Dorsolateral prefrontal cortex (tissue), 122 donors: ENCODE measurements at places on chromosomes 5 and 9.

- DNase-seq: no peak
These were observed 1005.8 kb downstream of the CDH12 start for GRCh38 chr5:21847300-21847699.

- DNase-seq: no peak
These were observed 711.0 kb upstream of the CTNND2 start for GRCh38 chr5:12615141-12615820.

DNA sequence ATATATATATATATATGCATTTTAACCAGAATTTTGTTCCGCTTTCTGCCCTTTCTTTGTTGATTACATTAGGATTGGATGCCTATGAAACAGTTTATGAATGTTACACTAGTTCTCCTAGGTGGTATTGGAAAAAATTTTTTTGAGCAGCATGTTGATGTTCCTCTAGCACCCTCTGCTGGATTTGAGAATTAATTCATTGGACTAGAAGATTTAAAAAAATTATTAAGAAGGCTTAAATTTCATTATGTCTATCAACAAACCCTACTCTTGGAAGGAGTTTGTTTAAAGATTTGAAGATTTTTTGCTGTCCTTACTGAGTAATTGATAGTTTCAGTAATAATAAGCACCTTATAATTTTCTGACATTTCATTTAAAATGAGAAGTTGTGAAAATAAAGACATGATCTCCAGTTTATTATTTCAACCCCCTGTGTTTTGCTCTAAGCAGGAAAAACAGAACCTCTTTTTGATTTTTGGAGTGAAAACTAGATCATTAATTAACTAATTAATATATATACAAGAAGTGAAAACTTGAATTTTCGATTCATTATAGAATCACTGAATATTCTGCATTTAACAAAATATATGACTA lies 89.6 kb downstream of the CCDC171 start:
- DNase-seq: no peak

- no peak for DNase-seq
These were observed 135.6 kb downstream of the NTRK2 start for GRCh38 chr9:84804951-84805694.

- no peak for DNase-seq
These were observed 209.0 kb downstream of the TTLL11 start for GRCh38 chr9:121884057-121884541.

DNA sequence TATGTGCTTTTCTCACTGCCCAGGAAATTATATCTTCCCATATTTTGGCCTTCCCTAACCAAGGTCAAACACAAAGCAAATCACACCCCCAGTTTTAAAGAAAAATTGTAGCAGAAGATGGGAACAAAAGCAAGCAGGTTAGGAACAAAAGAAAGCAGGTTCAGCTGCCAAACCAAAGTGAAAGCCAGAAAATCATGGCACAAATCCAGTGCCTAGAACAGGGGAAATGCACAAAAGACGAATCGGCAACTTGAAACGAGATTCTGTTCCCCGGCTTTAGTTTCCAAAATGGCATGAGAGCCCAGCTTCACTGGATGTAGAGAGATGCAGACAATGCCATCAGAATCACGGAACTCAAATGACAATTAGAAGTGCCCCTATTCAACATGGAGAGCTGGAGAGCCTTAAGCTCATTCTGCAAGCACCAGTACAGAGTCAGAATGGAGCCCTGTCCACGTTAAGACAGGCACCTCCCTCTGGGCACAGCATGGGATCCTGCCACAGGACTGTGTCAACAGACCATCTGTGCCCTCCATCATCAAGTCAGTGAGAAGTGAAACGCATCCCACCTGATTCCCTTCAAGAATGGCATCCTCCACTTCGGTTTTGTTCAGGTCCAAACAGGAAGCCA lies 13.8 kb downstream of the DNAH5 start:
- DNase-seq: no peak

DNA sequence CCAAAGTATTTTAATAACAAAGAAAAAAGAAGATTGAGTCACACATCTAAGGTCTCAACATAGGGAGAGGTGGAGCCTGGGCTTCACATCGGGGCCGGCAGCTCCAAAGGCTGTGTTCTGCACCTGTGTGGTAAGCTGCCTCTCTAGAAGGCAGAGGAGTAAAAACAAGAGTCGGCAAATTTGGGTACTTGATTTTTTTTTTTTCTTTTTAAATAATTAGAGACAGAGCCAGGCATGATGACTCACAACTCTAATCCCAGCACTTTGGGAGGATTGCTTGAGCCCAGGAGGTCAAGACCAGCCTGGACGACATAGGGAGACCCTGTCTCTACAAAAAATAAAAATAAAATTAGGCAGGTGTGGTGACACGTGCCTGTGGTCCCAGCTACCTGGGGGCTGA lies 4.7 kb downstream of the URM1 start:
- no peak for DNase-seq

DNA sequence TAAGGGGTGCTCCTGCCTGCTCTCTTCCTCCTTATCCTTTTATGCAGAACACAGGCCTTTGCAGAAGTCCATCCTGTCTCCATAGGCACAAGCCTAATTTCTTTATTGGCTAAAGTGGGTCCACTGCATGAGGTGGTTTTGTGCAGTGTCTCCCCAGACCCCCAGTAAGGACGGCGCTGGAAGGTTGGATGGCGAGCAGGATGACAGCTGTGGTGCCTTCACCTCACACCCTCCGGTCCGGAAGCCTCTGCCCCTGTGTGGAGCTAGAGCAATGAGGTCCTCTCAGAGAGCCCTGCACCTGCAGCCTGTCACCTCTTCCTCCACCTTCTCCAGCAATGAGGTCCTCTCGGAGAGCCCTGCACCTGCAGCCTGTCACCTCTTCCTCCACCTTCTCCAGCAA lies 393.7 kb upstream of the IRX1 start:
- DNase-seq: no peak

DNA sequence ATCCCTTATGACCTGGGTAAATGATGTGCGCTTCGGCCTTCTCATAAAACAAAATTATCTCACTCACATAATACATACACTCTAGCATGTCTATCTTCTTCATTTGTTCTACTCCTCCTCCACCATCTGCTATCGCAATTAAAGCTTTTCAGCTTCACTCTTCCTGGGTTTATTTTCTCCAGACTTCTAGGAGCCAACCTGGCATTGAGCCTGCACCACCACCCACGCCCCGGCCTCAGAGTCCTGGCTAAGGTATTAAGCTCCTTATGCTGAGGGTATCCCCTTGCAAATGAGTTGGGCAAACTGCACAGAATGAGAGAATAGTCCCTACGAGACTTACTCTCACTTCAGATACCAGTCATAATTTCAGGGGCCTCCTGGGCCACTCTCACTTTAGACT lies 236.1 kb upstream of the CDH12 start:
- DNase-seq: peak; percentile 27

DNA sequence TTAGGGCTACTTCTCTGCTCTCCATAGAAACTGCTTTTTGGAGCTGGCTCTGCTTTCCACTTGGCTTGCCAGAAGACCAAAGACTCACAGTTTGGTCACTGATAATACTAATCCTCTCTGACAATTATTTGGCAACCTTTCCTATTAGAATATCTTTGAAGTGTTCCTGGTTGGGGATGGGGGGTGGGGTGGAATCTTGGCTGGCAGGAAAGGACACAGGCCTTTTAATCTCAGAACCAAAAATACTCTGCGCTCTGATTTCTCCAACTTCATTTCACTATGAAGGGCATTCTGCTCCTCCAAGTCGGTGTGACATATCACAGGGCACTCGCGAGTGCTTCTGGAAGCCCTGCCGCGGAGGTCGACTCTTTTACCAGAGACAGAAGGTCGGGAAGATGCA lies 1329.0 kb upstream of the WWC1 start:
- no peak for DNase-seq

- DNase-seq: no peak
These were observed 53.8 kb upstream of the FTMT start for GRCh38 chr5:121797681-121798518.

GRCh38 chr9:96078897-96079490 lies 203.5 kb downstream of the ERCC6L2 start:
- no peak for DNase-seq

DNA sequence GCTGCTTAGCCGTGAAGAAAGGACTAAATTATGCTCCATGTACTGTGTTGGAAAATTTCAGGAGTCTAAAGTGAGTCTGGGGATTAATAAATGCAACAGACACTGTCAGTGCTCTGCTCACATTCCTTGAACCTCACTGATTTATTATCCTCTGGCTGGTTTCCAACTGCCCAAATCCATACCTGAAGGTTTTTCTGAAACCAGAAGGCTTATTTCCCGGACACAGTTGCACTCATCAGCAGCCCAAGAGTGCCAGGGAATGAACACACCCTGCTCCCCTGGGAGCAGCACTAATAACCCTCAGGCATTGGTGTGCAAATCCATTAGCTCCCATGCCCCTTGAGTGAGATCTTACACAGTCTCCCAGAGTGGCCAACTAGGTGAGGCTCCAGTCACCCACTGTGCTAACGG lies 38.7 kb downstream of the F2R start:
- no peak for DNase-seq

- no peak for DNase-seq
These were observed 115.4 kb upstream of the GAS1 start for GRCh38 chr9:87062746-87063145.

GRCh38 chr9:3830291-3830690 lies 304.5 kb upstream of the RFX3 start:
- no peak for DNase-seq

DNA sequence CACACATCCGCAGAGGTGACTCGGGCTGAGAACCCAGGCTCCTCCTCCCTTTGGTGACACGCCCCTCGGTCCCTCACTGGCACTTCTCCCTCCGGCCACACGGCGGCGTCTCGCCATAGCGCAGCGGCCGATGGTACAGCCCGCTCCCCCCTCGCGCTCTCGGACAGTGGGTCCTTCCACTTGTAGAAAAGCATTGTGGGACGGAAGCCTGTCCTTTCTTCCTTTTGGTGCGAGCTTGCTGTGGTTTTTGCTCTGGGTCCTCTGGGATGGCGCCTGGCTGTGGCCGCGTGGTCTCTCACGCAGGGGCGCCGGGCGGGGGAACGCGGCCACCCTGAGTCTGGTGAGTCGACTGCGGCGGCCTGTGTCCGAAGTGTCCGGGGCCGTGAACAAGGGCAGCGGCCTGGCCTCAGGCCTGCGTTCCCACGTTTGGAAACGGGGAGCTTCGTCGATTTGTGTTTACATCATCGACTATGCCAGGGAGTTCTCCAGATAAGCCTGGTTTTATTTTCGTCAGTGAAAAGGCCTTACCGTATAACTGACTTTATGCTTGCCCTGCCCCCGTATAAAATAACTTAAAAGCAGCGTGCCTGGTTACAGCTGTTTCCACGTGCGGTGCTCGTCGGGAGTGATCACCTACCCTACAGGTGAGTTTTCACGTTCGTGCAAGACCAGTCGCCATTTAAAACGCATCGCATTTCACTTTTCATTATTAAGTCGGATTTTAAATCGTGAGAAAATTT lies 258.3 kb downstream of the EPB41L4A start:
- DNase-seq: peak; percentile 93

- no peak for DNase-seq
These were observed 622.1 kb downstream of the PSAT1 start for GRCh38 chr9:78918976-78919375.

- no peak for DNase-seq
These were observed 7.5 kb downstream of the SERINC5 start for GRCh38 chr5:80248378-80248777.

DNA sequence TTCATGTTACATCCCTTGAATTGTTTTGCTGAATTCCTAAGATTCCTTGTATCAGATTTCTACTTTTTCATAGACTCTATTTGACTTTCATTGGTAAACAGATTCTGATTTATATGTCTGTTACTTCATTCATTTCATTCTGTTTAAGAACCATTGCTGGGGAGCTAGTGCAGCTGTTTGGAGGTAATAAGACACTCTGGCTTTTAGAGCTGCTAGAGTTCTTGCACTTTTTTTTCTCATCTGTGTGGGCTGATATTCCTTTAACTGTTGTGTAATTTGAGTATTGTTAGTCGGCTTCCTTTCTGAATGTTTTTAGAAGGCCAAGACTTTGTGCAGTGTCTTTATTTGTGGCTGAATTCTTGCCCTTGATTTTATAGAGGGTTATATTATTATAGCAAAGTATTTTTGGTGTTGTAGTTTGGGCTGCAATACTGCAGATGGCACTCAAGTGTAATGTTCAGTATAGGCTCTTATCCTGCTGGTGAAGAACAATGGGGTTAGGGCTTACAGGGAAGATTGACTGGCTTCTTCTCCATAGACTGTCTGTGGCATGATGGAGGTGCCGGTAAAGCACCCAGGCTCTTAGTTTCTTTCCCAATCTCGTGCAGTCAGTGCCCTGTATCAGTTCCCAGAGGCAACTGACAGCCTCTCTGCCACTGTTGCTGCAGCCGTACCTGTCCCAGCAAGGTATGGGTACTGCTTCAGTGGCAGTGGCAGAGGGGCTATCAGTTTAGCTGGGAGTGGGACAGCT lies 162.2 kb downstream of the OXCT1 start:
- no peak for DNase-seq

DNA sequence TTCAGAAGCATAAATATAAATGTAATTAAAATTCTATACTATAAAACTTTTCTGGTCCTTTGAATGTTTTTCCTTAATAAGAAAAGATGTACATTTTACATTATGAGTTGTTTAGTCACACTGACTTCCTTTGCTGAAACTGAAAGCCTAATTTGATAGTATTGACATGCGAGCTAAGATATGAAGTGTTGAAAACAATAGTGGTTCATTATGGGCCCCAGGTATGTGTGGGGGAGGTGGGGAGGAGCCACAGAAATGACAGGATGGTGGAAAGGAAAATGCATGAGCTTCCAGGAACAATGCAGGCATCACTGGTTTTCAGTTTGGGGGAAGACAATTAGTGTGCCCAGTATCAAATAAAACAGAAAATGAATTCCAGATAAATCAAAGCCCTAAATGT lies 35.4 kb upstream of the RLN1 start:
- no peak for DNase-seq

- DNase-seq: no peak
These were observed 53.7 kb upstream of the DAB2IP start for GRCh38 chr9:121597698-121598166.

DNA sequence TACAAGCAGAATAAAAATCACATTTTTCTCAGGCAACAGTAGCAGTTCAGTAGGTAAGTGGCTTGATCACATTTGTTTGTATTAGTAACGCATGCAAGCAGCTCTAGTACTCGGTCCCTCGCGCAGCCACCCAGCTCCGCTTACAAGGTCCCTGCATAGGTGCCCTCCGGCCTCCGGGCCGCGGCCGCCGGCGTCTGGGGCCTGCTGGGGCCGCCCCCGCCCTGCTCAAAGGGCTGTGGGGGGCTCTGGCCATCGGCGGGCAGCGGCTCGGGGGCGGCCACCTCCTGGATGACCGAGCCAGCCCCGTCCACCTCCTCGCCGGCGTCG lies 50.2 kb upstream of the UBAC1 start:
- no peak for DNase-seq

- no peak for DNase-seq
These were observed 116.0 kb downstream of the VAV2 start for GRCh38 chr9:133876144-133876543.

DNA sequence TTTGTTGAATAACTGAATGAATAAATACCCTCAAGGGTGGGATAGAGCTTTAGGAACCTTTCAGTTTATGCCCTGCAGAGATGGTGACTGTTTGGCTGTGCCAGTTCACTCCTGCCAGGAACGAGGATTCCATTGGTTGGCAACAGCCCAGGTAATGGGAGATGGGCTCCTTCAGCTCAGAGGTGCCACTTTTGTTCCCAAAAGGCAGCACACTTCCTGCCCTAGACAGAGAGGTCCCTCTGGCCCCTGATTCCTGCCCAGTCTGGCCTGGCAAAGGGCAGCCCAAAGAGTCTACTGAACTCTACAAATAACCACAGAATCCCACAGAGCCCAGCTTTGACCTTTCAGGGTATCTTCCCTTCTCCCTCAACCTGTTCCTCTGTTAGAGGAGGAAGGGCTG lies 1.6 kb downstream of the C9orf152 start:
- no peak for DNase-seq
